ENCODE measurements at places on chromosomes 1 and 21.

DNA sequence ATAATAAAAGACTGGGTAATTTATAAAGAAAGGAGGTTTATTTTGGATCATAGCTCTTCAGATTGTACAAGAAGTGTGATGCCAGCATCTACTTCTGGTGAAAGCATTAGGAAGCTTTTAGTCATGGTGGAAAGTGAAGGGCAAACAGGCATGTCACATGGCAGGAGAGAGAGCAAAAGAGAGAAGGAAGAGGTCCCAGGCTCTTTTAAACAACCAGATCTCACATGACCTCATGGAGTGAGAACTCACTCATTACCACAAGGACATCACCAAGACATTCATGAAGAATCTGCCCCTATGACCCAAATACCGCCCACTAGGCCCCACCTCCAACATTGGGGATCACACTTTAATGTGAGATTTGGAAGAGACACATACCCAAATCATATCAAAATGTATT lies 10.0 kb downstream of the RPTN start:
- DNase-seq = no peak

- DNase-seq = no peak
Measured at GRCh38 chr1:196317535-196318522, 290.4 kb downstream of the KCNT2 start.

GRCh38 chr1:63777286-63777685 lies 3.5 kb downstream of the ROR1 start:
- DNase-seq = no peak

GRCh38 chr1:156746728-156747631 lies 4.5 kb downstream of the HDGF start:
- peak; percentile 66 for DNase-seq

GRCh38 chr1:97044159-97044760 lies 322.7 kb downstream of the PTBP2 start:
- no peak for DNase-seq

DNA sequence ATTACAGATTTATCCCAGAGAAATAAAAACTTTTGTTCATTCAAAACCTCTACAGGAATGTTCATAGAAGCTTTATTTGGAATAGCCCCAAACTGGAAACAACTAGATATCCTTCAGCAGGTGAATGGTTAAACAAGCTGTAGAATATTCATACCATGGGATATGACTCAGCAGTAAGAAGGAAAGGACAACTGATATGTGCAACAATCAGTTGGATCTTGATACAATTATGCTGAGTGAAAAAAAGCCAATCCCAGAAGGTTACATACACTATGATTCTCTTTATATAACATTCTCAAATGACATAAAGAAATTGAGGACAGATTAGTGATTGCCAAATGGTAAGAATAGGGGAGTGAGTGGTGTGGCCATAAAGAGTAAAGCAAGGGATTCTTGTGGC lies 376.7 kb downstream of the S1PR1 start:
- DNase-seq = no peak
